ENCODE measurements at places on chromosomes 5 and 9.
A peak's percentile ranks its signal among the peaks of the same experiment; 100 is the strongest.

DNA sequence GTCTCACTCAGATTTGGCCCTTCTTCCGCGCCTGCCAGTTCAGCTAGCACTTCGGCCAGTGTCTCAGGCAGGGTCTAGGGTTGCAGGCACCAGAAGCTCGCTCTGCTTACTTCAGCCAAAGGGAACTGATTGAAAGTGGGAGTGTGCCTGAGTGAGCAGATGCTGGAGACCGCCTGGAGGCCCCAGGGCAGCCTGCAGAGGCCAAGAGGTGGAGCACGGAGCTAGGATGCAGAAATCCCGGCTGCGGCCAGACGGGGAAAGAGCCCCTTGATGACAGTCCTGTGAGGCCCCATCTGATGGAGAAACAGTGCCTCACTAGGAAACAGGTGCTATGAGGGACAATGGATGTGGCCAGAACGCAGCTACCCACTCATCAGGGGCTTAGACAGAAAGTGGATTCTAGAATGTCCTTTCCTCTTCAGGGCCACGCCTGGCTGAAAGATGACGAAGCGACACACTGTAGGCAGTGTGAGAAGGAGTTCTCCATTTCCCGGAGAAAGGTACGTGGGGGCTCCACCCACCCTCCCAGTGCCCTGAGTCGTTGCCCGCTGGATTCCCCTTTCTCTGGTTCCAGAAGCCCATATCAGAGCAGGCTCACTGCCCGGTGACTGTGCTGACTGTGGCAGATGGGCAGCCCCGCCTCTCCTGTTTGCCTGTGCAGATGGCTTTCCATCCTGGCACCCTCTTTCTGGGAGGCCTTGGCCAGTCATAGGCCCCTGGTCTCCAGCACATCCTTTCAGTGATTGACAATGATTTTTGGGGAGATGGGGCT lies 16.1 kb downstream of the HNRNPH1 start:
- DNase-seq, result no peak

- DNase-seq, result no peak
Observed at GRCh38 chr9:92763721-92764380, 782 bp downstream of the BICD2 start.

DNA sequence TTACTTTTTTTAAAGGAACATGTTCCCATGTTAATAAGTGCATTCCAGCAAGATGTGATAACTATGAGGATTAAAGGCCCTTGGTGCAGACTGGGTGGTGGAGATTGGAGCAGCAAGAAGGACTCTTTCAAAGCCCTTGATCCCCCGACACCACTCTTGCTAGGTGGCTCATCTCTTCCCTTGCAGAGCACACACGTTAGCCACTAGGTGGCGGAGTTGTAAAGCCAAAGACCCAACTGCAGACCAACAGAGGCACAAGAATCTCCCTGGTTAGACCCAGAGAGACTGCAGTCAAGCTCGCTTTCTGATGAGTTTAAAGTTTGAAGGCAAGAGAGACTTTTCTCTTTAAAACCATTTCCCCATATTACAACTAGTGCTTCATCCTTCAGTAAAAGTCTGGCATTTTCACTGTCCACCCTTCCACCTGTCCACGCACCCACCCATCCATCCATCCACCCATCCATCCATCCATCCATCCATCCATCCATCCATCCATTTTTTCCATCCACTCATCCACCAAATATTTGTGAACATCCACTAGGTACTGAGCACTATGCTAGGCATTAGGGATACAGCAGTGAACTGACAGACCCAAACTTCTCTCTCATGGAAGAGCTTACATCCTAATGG lies 226.9 kb downstream of the MSX2 start:
- DNase-seq, result peak; percentile 47

DNA sequence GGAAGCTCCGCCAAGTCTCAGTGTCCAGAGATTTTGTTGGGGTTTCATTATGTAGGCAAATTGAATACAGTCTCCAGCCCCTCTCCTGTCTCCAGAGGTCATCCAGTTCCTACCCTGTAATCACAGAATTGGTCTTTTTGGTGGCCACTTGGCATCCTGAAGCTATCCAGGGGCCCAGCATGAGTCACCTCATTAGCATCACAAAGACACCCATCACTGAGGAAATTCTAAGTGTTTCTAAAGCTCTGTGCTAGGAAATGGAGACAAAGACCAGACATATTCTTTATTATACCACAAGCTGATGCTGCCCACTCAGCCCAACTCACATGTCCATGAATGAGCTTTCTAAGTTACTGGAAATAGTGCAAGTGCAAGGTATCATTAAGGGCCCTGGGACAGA lies 229.9 kb downstream of the DOCK8 start:
- DNase-seq, result no peak
